T-cell (primary cell): ENCODE measurements at places on chromosomes 16 and 17.

- DNase-seq = no peak
- peaks cover 3% of the 10 kb centered on the region for H3K36me3 ChIP-seq
- no peak overlapping the region for H3K4me3 ChIP-seq
Measured at GRCh38 chr17:82416771-82417170, 1.4 kb upstream of the HEXD start.

- no peak overlapping the region for H3K27ac ChIP-seq
- no peak for DNase-seq
- no peaks in the 10 kb centered on the region for H3K27me3 ChIP-seq
- no peak overlapping the region for H3K4me3 ChIP-seq
- no peaks in the 10 kb centered on the region for H3K36me3 ChIP-seq
- no peaks in the 10 kb centered on the region for H3K4me1 ChIP-seq
Measured at GRCh38 chr16:74896389-74897370, 88.2 kb downstream of the WDR59 start.

- no peak overlapping the region for H3K27ac ChIP-seq
- no peak overlapping the region for H3K4me3 ChIP-seq
- no peaks in the 10 kb centered on the region for H3K4me1 ChIP-seq
- DNase-seq = no peak
- H3K27me3 ChIP-seq = no peaks in the 10 kb centered on the region
- H3K36me3 ChIP-seq = no peaks in the 10 kb centered on the region
Measured at GRCh38 chr16:64751906-64752305, 370.0 kb downstream of the CDH11 start.

DNA sequence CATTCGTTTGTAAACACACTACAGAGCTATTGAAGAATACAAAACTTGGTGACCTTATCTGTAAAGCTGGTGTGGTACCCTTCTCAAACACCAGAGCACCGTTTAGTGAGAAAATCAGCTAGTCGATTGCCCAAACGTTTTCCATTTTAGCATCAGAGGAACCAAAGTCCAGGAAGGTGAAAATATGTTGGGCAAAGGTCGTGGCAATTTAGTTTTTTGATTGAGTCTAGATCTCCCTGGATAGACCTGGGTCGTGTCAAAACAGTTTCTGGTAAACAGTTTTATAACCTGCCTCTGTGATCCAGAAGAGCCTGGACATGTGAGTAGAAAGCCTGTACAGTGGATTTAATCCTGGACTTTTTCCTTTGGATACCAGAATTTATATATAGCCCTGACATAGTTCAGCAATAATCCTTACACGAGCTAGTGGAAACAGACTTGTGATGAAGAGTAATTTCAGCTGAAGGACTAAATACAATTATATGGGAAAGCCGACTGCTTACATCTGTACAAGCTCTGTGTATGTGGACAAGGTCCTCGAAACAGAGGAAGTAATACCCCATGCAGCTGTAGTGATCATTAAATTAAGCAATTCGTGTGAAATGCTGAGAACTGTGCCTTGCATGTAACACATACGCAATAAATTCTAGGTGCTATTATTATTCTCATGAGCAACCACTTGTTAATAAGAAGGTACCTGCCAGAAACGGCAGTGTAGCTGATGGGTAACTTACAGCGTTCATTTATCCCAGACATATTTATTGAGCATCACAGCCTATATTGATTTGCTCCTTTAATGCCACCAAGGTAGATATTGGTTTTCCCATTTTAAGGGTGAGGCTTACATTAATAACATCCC, 72.5 kb downstream of the MAP2K6 start:
- H3K27me3 ChIP-seq = no peaks in the 10 kb centered on the region
- no peak overlapping the region for H3K4me3 ChIP-seq
- no peaks in the 10 kb centered on the region for H3K4me1 ChIP-seq
- no peak for DNase-seq

DNA sequence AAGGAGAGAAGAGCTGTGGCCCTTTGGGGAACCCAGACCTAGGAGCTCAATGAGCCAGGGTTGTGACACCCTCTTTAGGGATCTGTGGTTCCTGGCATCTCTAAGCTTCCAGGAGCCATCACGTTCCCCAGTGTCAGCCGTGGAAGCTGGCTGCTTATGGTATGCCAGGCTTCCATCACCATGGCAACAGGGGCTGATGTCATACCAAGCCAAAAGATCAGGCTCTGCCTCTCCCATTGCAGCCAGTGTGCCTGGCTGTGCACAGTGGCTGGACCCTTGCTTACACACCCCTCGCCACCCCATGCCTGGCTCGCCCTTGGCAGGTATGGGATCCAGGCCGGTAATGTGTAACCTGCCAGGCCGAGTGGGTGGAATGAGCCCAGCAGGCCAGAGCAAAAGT, 91.1 kb downstream of the SSH2 start:
- H3K4me1 ChIP-seq = no peaks in the 10 kb centered on the region
- peaks cover 8% of the 10 kb centered on the region for H3K36me3 ChIP-seq
- no peak overlapping the region for H3K4me3 ChIP-seq
- DNase-seq = no peak

DNA sequence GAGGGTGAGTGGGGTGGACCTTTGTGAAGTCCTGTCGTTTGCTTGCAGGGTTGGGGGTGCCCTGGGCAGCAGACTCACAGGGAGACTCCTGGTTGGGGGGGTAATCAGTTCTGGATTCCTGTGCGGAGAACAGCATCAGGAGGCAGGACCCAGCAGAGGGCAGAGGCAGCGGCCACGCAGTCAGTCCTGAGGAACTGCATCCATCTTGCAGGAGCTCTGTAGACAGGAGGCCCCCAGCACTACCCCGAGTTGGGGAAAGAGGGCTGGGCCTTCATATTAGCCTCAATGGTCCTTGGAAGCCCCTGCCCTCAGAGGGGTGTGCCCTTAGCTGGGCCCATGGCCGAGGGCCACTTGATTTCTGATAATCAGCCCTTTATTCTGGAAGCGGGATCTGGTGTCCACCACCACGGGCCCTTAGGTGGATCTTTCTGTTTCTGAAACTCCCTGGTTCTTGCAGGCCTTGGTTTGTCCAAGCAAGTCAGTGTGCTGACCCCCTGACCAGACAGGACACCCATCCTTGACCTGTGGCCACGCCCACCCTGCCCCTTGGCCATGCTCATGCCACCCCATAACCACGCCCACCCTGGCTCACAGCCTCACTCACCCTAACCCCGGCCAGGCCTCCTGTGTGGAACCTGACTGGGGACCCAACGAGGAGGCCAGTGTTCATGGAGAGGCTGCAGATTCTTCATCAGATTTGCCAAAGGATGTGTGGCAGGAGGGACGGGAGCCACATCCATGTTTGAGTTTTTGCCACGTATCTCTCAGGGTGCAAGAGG, 73.5 kb upstream of the CBX4 start:
- no peaks in the 10 kb centered on the region for H3K36me3 ChIP-seq
- no peak overlapping the region for H3K27ac ChIP-seq
- DNase-seq = no peak

GRCh38 chr16:78310196-78310595, 210.7 kb downstream of the WWOX start:
- no peak overlapping the region for H3K27ac ChIP-seq
- no peak for DNase-seq
- no peaks in the 10 kb centered on the region for H3K36me3 ChIP-seq

- no peak overlapping the region for H3K27ac ChIP-seq
- no peaks in the 10 kb centered on the region for H3K36me3 ChIP-seq
- H3K4me1 ChIP-seq = no peaks in the 10 kb centered on the region
- no peak for DNase-seq
Measured at GRCh38 chr16:84423416-84423837, 55.1 kb downstream of the ATP2C2 start.

- H3K27ac ChIP-seq = no peak overlapping the region
- no peak overlapping the region for H3K4me3 ChIP-seq
- DNase-seq = no peak
- H3K27me3 ChIP-seq = no peaks in the 10 kb centered on the region
- no peaks in the 10 kb centered on the region for H3K4me1 ChIP-seq
- H3K36me3 ChIP-seq = no peaks in the 10 kb centered on the region
Measured at GRCh38 chr17:73325527-73325842, 13.7 kb upstream of the CDC42EP4 start.

DNA sequence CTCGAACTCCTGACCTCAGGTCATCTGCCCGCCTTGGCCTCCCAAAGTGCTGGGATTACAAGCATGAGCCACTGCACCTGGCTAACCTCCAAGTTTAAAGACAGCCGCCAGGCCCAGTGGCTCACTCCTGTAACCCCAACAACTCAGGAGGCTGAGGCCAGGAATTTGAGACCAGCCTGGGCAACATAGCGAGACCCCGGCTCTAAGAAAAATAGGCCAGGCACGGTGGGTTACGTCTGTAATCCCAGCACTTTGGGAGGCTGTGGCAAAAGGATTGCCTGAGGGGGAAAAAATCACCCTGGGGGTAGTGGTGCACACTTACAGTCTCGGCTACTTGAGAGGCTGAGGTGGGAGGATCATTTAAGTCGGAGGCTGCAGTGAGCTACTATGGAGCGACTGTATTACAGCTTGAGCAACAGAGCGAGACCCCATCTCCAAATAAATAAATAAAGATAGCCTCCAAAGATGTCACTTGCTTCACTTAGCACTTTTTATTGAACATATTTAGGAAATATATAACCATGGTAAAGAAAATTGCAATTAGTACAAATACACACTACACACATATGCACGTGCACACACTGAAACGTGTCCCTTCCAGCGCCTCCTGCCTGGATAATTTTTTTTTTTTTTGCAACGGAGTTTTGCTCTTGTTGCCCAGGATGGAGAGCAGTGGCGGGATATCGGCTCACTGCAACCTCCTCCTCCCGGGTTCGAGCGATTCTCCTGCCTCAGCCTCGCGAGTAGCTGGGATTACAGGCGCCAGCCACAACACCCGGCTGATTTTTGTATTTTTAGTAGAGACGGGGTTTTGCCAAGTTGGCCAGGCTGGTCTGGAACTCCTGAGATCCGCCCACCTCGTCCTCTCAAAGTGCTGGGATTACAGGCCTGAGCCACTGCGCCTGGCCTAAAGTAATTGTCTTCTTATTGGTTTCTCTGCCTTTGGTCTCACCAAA, 1.4 kb upstream of the BCKDK start:
- H3K36me3 ChIP-seq = peaks cover 9% of the 10 kb centered on the region
- no peak overlapping the region for H3K27ac ChIP-seq
- H3K4me3 ChIP-seq = no peak overlapping the region
- peaks cover 4% of the 10 kb centered on the region for H3K4me1 ChIP-seq

DNA sequence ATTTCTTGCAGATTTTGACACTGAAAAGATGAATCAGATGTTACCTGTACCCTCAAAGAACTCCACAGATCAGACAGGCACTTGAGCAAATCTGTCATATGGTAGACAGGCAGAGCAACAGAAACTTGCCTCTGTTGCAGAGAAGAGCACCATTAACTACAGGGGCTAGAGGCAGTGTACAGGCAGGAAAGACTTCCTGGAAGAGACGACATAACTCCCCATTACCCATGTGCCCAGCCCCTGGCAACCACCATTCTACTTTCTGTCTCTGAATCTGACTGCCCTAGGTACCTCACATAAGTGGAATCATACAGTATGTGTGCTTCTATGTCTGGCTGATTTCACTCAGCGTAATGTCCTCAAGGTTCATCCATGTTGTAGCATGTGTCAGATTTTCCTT, 15.5 kb downstream of the GFOD2 start:
- H3K27me3 ChIP-seq = no peaks in the 10 kb centered on the region
- H3K27ac ChIP-seq = peak overlapping the region; percentile 18
- DNase-seq = no peak
- H3K4me1 ChIP-seq = peaks cover 10% of the 10 kb centered on the region
- no peaks in the 10 kb centered on the region for H3K36me3 ChIP-seq

GRCh38 chr16:83946781-83947566, 6.1 kb upstream of the OSGIN1 start:
- no peaks in the 10 kb centered on the region for H3K4me1 ChIP-seq
- no peaks in the 10 kb centered on the region for H3K36me3 ChIP-seq
- DNase-seq = no peak
- no peak overlapping the region for H3K4me3 ChIP-seq

- peaks cover 9% of the 10 kb centered on the region for H3K4me1 ChIP-seq
- peak overlapping the region; percentile 72 for H3K27ac ChIP-seq
- peak; percentile 51 for DNase-seq
- no peaks in the 10 kb centered on the region for H3K36me3 ChIP-seq
- H3K4me3 ChIP-seq = peak overlapping the region; percentile 66
Measured at GRCh38 chr16:86604436-86605193, 26.3 kb downstream of the FOXL1 start.

DNA sequence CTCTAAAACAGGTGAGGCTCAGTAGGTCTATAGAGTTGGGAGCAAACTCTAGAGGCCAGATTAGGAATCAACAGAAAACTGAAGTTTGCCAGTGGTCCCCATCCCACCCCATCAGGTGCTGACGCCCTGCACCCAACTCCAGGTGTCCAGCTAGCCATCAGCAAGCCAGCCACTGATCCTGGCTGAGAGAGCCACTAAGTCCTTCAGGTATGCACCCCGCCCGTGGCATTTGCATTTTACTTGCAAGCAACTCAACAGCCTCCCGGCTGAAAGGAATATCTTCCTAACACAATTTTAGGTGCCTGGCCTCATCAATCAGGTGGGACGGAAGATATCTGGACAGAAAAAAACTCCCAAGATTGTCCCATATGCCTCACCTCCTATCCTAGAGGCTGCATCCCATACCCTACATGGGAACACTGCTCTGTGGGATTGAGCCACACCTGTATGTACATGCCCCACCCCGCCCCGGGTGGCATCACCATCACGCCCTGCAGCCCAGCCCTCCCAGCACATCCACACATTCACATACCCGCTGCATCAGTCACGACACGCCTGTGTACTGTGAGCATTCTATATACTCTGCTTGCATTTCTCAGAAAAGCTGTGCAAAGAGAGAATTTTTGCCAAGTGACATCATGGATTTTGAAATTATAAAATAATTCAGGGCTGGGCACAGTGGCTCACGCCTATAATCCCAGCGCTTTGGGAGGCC, 8.3 kb downstream of the OTOP3 start:
- no peak for DNase-seq
- peaks cover 52% of the 10 kb centered on the region for H3K27me3 ChIP-seq
- no peak overlapping the region for H3K4me3 ChIP-seq
- no peaks in the 10 kb centered on the region for H3K36me3 ChIP-seq
- H3K4me1 ChIP-seq = no peaks in the 10 kb centered on the region

DNA sequence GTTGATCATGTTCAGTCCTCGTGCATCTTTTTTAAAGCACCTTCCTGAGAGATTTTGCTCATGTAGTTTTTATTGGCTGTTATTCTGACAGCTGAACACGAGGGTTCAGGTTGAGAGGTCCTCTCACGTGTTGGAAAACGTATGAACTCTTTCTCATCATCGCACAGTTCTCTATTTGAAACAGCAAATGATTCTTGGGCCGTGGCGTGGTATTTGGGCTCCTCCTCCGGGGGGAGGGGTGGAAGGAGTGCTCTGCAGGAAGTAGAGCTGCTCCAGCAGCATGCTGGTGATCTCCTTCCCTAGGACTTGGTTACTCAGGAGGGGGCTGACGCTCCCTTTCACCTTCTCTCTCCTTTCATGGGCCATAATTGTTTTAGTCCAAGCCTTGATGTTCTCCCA, 70.4 kb downstream of the KSR1 start:
- no peaks in the 10 kb centered on the region for H3K4me1 ChIP-seq
- DNase-seq = no peak
- H3K27me3 ChIP-seq = no peaks in the 10 kb centered on the region
- H3K36me3 ChIP-seq = no peaks in the 10 kb centered on the region

- no peaks in the 10 kb centered on the region for H3K36me3 ChIP-seq
- DNase-seq = no peak
- no peaks in the 10 kb centered on the region for H3K4me1 ChIP-seq
- peaks cover 94% of the 10 kb centered on the region for H3K27me3 ChIP-seq
Measured at GRCh38 chr17:48619826-48620449, 4.8 kb upstream of the HOXB8 start.

- no peaks in the 10 kb centered on the region for H3K27me3 ChIP-seq
- H3K4me3 ChIP-seq = no peak overlapping the region
- H3K27ac ChIP-seq = no peak overlapping the region
- DNase-seq = no peak
- no peaks in the 10 kb centered on the region for H3K4me1 ChIP-seq
Measured at GRCh38 chr16:80051040-80051439, 450.5 kb upstream of the MAF start.
